Thoracic aorta (tissue), 2 donors: ENCODE measurements at places on chromosomes 5 and 9.

DNA sequence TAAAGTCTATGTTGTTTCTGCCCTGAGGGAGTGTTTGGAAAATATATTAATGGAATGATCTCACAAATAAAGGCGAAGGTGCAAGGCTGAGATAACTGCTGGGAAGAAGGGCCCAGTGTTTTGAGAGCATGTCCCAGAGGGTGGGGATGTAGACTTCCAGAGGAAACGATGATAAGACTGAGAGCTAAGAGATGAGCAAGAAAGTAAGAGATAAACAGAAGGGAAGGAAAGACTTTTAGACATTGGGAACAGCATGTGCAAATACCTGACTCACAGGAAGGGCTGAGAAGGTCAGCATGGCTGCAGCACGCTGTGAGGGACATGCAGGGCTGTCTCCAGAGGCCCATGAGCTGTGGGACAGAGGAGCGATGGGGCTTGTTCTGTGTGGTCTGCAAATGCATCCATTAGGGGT is 19.9 kb upstream of the ADRB2 start:
- no peak for DNase-seq

- DNase-seq = no peak
Observed at GRCh38 chr5:51202161-51202560, 181.1 kb upstream of the ISL1 start.

GRCh38 chr5:138949988-138950387 is 74.9 kb upstream of the LRRTM2 start:
- DNase-seq = no peak

DNA sequence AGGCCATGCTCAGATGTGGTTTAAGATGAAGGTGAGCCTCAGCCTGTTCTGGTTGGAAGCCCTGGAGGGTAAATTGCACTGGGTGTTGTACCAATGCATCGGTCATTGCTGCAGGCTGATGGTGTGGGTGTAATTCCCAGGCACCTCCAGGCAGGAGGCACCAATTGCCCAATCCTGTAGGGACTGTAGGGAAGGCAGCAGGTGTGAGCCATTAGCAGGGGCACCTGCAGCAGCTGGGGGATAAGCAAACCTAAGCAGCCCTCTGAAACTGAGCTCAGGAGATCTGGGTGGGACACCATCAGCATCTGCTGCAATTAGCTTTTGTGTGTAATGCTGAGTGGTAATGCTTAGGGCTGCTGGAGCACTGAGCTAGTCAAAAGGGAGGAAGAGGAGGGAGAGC is 190.1 kb upstream of the TBC1D2 start:
- DNase-seq = no peak

DNA sequence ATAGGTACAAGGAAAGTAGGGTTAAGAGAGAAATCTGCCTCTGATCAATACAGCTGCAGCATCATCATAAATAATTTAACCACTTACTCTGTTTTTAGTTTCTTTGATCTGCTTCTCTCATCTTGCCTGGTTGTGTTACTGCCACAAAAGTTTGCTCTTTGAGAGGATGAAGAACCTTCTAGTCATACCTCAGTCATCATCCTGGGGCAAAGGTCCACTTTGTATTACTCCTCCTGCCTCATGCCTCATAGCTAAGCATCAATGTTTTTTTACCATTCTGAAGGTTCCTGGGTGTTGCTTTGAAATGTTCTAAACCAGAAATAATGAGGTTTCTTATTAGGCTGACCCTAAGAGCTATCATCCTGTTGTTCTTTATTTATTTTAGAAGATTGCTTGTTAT is 17.1 kb upstream of the TRIM36 start:
- DNase-seq = no peak

- DNase-seq = no peak
Observed at GRCh38 chr5:72151169-72151568, 43.9 kb downstream of the MAP1B start.

DNA sequence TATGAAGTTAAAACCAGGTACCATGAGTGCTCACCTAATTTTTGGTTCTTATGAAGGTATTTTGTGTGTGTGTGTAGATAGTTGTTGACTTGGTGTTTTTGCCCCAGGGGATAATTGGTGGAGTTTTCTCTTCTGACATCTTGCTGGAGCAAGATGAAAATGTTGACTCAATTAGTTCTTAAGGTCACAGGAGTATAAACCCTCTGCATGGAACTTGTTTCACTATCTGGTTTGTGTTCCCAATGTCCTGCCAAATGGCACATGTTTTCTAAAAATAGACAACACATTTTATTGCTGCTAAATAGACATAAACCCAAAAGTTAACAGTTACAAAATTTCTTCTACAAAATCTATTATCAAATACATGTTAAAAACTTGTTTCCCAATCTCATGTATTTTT is 180.9 kb downstream of the FAM170A start:
- DNase-seq = no peak
